GM12865 (cell line): ENCODE measurements at places on chromosomes 11 and 22.

DNA sequence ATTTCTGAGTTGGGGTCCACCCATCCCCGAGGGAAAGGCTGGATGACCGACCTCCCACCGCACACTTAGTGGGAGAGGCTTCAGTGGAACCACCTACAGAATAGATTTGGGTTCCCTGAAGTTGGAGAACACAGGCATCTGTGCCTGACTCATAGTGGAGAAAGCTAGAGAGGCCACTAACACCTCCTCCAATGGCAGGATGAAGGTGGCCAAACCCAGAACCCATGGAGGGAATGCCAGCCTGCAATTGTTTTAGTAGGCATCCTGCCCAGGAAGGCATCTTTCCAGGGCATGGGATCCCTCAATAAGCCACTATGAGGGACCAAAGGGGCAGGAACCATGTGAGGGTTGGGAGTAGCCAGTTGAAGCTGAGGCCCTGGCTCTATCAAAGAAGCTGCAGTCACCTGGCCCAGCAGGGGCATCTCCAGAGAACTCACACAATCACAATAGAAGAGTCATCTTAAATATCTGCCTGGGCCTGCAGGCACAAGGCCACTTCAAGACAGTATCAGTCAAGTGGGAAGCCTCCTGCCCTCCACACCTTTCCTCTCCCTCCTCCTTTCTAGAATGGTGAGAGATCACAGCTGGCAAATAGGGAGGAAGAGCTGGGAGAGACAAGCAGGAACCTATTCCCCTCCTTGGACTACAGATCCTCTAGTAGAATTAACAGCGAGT, 124.1 kb upstream of the CSNK2A3 start:
- DNase-seq = no peak

GRCh38 chr11:28878025-28878424, 769.8 kb downstream of the METTL15 start:
- DNase-seq = no peak

DNA sequence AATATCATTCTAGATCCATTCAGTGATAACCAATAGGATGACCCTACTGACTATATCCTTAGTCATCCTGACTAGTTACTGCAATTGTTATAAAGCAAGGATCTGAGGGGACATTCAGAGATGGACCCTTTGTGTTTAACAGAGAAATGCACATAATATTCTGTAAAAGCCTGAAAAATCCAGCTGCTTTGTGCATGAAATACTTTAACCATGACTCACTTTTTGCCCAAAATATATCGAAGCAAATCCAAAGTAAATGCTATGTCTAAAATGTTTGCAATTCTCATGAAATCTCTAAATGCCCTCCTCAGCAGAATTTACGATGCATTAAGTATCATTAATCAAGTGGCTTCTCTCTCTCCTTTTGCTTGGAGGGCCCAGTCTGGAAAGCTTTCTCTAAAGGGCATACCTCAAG, 178.8 kb upstream of the MTMR2 start:
- DNase-seq = no peak

- no peak for DNase-seq
Measured at GRCh38 chr11:30326114-30326778, 3.3 kb downstream of the ARL14EP start.

GRCh38 chr11:131928992-131929391, 558.6 kb downstream of the NTM start:
- DNase-seq = peak; percentile 16

- no peak for DNase-seq
Measured at GRCh38 chr11:48341466-48341865, 16.7 kb downstream of the OR4C3 start.

DNA sequence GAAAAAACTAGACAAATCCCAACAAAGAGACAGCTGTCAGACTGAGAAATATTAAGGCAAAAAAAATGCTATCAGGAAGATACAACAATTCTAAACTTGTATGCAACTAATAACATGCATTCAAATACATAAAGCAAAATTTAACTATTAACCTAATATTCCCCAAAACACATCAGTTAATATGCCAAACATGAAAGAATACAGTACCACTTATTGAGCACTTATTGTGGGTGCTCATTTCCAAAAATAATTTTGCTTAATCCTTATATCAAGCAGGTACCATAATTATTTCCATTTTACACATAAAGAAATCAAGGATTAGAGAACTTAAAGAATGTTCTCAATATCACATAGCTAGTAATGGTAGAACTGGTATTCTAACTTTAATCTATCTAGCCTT, 67.7 kb upstream of the HMGXB4 start:
- no peak for DNase-seq

DNA sequence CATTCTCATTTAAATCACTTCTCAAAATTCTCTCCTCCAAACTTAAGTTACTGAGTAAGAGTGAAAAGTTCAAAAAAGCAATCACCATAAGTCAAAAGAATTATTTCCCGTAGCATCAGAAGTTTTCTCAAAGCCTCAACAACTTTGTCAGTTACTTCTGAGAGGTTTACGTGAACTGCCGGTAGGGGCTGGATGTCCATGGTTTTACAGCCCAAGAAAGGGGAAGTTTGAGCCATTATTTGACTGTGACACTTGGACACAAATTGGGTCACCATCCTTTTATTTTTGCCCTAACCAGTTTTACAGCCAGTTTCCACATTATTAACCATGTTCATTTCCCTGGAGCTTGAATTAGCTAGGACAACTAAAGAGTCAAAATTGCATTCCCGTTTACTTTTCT, 7.5 kb downstream of the POU2AF3 start:
- DNase-seq = no peak

- no peak for DNase-seq
Measured at GRCh38 chr11:57288771-57289579, 35.8 kb downstream of the TNKS1BP1 start.

- no peak for DNase-seq
Measured at GRCh38 chr11:126817096-126817495, 183.5 kb downstream of the KIRREL3 start.
